ENCODE measurements at places on chromosomes 16 and 17.

- no peak for DNase-seq
Measured at GRCh38 chr17:61495161-61495857, 43.1 kb downstream of the TBX4 start.

DNA sequence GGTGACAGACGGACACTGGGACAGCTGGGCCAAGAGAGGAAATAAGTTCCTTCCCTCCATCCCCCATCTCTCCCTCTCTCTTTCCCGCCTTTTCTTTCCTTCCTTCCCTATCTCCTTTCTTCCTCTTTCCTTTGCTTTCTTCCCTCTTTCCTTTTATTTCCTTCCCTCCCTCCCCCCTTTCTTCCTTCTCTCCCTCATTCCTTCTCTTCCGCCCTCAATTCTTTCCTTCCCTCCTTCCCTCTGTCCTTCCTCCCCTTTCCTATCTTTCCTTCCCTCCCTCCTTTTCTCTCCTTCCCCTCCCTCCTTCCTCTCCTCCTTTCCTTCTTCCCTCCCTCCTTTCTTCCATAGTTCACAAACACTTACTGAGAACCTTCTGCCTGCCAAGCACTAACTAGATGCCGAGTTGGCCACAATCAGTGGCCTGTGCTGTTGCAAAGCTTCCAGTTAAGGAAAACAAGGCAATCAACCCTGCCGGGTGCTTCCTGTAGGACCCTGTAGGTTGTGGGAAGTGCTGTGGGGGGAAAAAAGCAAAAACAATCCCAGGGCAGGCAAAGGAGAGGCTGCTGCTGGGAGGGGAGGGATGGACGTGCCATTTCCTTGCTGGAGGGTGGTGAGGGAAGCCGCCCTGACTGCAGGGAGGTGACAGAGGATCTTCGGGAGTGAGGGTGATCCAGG, 31.7 kb downstream of the ABCC6 start:
- no peak for DNase-seq

DNA sequence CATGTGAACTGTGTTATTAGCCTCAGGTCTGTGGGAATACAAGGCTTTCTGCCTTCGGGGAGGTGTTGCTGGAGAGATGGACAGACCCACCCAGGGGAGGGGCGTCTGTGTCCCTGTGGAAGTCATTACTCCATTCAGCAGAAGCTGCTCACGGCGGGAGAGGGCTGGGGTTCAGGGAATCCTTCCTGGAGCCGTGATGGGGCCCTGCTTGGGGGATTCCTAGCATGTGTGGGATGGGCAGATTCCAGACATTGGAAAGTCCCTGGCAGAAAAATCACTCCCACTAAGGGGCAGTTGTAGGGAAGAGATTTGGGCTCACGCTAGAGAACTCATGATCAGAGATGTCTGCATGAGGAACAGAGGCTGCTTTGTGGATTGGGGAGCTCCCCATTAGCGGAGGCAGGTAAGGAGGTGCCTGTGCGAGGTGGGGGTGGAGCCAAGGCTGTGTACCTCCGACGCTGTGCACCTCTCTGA, 56.3 kb upstream of the IL34 start:
- DNase-seq: no peak

DNA sequence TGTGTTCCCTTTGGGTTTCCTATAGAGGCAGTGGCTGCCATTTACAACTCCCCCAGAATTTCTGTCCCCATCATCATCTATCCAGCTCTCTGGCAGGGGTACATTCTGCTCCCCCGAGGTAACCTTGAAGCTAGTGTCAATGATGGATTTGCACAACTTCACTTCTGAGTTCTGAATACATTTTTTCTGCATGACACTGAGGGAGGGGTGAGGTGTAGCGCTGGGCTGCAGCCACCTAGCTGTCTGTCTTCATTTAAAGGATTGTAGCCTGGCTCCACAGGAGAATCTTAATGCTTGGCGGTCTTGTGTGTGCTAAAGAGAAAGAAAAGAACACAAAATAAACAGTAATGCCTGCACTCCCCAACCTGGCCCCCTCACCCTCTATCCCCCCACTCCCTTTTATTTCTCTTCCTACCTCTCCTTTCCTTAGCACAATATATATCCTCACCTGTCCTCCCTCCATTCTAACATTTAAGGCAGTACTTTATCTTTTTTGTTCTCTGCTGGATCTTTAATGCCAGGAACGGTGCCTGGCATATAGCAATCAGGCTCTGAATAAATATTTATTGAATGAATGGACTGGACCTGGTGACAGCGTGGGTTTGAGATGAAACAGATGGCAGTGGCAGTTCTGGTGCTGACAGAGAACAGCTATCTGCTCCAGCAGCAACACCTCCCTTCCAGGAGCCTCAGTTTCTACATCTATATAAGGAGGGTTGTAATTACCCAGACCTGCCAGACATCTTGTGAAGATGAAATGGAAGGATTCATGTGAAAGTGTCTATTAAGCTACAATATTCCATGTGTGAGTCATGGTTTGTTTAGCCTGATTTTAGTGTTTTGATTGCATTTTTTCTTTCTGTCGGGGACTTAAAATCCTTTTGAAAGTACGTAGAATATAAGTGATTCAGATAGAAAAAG, 163.5 kb upstream of the CDH11 start:
- no peak for DNase-seq

DNA sequence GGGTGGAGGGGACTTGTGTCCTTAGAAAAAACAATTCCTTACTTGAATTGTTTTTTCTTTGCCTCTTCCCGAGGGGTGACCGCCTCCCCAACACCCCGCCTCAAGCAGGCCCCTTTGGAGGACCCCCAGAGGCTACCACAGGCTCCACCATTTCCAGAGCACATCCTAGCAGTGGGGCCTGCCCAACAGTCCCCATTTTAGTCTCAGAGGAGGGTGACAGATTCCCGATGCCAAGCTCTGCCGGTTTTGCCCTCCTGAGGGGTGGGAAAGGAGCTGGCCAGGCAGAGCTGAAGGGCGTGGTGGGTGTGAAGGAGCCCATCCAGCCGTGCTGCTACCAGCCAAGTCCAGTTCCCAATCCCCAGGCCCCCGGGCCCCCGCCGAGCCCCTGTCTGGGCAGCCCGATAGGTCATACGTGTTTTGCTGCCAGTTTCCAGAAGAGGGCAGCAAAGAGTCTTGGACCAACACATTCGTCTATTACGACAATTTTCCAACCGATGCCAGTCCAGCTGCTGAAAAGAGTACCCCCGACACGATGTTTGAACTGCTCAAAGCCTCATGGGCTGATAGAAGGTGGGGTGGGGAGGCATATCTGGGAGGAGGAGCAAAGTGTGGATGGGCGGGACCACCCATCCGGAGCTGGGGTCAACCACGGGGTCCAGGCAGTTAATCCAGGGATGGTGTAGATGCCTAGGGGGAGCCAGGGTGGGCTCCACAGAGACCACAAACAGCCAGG, 18.8 kb upstream of the GAA start:
- peak; percentile 69 for DNase-seq

DNA sequence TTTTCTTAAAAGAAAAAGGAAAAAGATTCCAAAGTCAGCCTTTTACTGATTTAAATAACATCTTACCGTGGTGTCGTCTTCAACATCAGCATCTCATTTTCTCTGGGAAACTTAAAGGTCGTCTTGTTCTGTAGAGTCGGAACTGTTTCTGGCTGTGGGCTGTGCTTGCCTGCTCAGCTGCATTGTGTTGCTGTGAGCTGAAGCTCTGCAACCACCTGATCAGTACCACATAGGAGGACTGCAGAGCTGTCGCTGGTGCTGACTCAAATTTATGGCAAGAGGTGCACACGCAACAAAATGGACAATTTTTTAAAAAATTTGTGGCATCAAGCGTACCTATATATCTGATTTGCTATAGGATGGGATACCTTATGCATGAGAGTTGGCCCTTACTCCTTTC, at the start of gene OMG:
Gene OMG, minus strand, starts transcription at position 150 of the 400 bp plus-strand sequence. CDS start 908 bp downstream, outside the sequence.
- no peak for DNase-seq

DNA sequence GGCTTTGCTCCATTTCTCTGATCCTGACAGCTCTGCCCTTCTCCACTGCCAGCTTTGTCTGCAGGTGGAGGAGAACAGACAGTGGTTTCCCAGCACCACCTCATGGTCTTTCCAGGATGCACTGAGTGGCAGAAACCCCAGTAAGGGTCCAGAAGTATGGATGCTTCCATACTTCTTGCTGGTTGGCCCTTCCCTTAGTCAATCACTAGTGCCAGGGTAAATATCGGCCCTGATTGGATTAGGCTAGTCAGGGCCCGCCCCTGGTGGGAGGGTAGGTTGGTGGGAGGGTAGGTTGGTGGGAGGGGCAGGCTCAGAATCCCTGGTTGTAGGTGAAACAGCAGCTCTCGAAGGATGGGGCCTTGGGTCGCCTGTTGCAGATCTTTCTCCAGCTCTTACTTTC, 10.2 kb downstream of the RNF213 start:
- no peak for DNase-seq

- no peak for DNase-seq
Measured at GRCh38 chr17:72488555-72489271, 367.9 kb downstream of the SOX9 start.

DNA sequence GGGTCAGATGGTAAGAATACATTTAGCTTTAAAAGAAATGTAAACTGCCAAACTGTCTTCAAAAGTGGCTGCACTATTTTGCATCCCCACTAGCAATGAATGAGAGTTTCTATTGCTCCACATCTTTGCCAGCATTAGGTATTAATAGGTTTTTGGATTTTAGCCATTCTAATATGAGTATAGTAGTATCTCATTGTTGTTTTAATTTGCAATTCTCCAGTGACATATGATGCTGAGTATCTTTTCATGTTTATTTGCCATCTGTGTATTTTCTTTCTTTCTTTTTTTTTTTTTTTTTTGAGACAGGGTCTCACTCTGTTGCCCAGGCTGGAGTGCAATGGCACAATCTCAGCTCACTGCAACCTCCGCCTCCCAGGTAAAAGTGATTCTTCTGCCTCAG, 24.3 kb upstream of the MARCHF10 start:
- DNase-seq: no peak

- no peak for DNase-seq
Measured at GRCh38 chr16:22366371-22366770, 8.0 kb downstream of the CDR2 start.

DNA sequence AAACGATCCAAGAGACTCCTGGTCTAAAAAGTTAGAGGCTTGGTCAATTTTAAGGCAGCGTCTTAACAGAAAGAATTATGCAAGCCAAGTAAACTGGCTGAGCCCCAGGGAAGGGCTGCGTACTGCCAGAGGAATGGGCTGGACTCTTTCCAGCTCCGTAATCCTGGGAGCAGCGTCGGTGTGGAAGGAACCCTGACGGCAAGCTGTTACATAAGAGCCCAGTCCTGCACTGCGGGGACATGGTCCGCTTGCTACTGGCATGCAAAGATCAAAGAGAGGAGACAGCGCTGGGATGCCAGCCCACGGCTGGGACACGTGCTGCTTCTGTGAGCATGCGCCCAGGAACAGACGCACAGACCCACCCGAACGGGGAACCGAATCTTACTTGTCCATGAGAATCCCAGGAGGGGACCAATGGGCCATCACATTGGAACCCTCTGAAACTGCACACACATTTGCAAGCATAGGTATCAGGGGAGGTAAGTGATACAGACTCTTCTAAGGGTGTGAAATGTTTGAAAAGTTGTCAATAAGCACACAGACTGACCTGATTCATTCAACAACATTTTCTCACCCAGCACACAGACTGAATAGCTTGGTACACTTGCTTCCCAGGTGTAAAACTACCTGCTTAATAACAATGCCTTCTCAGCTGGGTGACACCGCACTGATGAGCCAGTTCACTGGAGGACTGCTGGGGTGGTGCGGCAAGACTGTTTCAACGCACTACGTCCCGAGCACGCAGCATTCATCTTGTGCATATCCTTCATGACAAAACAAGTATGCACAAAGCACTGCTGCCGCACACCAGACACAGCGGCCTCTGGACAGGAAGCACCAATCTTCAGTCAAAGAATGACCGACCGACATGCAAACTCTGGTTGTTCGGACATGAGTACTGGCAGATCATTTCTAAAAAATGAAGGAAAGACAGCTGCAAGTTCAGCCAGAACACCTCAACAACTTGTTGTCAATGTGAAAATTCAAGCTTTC, 94.9 kb downstream of the ANKRD11 start:
- DNase-seq: peak; percentile 97

DNA sequence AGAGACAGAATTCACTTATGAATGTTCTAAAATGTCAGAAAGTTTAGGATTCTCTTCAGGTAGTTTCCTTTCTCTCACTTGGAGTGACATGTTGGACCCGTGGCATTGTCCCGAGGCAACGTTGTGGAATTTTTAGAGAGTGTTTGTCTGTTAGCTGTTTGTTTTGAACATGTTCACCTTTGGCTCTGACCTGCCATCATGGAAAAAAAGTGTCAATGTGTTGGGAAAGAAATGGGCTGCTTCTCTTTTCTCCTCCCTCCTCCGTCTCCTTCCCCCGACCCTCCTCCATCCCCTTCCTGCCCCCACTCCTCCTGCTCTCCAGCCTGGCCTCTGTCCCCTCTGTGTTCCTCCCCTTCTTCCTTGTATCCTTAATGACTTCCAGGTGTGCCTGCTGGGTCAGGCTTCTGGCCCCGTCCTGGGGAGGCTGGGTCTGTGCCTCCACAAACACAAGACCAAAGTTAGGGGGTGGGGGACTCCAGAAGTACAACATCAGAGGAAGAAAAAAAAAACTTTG, 463.1 kb downstream of the MAF start:
- no peak for DNase-seq

DNA sequence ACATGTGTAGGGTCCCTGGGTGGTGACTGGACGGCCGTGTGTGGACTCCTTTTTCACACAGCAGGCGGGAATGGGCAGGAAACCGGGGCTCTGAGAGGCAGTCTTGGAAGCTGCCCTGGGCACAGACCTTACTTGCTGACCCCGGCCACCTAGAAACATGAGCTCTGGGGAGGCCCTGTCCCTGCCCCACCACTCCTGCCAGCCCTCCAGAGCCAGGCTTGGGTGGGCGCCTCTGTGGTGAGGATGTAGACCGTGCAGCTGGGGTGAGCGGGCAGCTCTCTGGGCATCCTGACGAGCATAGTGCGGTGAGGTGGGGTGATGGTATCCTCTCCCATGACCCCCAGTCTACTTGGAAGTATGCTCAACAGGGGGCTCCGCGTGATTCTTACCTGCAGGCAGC, 121.3 kb downstream of the RAB11FIP4 start:
- no peak for DNase-seq

- DNase-seq: no peak
Measured at GRCh38 chr16:89360760-89361435, 129.5 kb downstream of the ANKRD11 start.

DNA sequence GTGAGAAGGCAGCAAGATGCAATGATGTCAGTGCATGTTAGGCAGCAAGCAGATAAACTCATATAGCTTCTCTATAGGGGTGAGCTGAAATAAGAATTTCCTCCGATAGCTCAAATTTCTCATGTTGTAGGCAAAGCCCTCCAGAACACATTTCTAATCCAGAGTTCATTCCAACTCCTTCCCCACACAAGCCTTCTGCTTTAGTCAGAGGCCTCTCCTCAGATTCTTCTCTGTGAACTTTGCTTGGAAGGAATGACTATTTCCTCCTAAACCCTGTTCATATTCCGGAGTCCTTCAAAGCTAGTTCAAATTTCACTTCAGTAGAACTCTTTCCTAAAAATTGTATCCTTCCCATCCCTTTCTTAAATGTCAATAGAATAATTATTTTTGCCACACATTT, 144.8 kb downstream of the KCNJ2 start:
- no peak for DNase-seq

- no peak for DNase-seq
Measured at GRCh38 chr16:84940670-84941551, 70.4 kb downstream of the ZDHHC7 start.
